ENCODE measurements at places on chromosomes 2 and 18. TPM values are rescaled to one million over a fixed set of nuclear protein-coding genes. Genes with fewer than 3 reads are reported as not detected.

ZNF521 gene
- total RNA-seq, result 12.7 TPM

NLRC4 gene
- 24.4 TPM for total RNA-seq

PLGLB2 gene
- 1.8 TPM for total RNA-seq

TPGS2 gene
- 65.2 TPM for total RNA-seq

STPG4 gene
- total RNA-seq, result 0.77 TPM

KANSL3 gene
- 45.0 TPM for total RNA-seq

ZNF385B gene
- total RNA-seq, result 63.2 TPM

SALL3 gene
- not detected for total RNA-seq

DPYSL5 gene
- total RNA-seq, result not detected

NEU2 gene
- not detected for total RNA-seq

CXCR1 gene
- total RNA-seq, result 10.4 TPM

Data from lower lobe of right lung (tissue), 2 donors.